ENCODE measurements at places on chromosomes 7 and 10.

GRCh38 chr10:71952745-71953144, 11.4 kb upstream of the CHST3 start:
- DNase-seq = no peak

DNA sequence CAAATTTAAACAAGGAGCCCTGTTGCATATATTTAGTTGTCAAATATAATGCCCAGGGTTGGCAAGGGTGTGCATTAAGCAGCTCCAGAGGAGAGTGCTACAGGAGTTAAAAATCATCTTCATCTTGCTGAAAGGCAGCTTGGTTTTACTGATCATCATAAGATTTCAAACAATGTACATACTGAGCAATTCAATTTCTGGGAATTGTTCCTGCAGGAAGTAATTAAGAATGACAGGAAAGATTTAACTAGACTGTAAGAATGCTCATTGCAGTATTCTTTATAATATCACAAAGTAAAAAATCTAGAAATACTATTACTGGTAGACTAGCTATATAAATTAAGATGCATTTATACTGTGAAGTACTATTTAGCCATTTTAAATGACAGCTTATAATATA, 153.6 kb downstream of the DYNC1I1 start:
- no peak for DNase-seq

- DNase-seq = no peak
Measured at GRCh38 chr7:112567388-112567787, 86.6 kb downstream of the LSMEM1 start.

- no peak for DNase-seq
Measured at GRCh38 chr10:58887474-58887873, 289.0 kb upstream of the PHYHIPL start.

GRCh38 chr10:51896849-51897248, 197.5 kb upstream of the CSTF2T start:
- DNase-seq = no peak

DNA sequence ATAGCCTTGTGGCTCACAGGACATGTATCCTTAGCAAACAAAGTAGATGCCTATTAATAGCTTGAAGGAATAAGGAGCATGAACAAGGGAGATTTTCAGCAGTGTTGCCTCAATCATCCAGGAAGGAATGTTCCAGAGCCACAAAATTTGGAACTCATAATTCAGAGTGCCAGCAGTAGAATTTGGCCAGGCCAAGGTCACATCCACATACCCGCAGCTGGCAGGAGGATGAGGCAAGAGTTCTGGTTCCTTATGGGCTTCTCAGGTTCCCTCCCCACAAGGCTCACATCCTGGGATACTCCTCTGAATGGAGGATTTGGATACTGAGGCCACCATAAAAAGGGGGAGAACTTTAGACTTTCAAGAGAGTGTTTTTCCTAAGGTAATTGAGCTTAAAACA, 45.8 kb downstream of the SUFU start:
- no peak for DNase-seq

- DNase-seq = no peak
Measured at GRCh38 chr10:58608826-58609531, 96.3 kb downstream of the BICC1 start.

DNA sequence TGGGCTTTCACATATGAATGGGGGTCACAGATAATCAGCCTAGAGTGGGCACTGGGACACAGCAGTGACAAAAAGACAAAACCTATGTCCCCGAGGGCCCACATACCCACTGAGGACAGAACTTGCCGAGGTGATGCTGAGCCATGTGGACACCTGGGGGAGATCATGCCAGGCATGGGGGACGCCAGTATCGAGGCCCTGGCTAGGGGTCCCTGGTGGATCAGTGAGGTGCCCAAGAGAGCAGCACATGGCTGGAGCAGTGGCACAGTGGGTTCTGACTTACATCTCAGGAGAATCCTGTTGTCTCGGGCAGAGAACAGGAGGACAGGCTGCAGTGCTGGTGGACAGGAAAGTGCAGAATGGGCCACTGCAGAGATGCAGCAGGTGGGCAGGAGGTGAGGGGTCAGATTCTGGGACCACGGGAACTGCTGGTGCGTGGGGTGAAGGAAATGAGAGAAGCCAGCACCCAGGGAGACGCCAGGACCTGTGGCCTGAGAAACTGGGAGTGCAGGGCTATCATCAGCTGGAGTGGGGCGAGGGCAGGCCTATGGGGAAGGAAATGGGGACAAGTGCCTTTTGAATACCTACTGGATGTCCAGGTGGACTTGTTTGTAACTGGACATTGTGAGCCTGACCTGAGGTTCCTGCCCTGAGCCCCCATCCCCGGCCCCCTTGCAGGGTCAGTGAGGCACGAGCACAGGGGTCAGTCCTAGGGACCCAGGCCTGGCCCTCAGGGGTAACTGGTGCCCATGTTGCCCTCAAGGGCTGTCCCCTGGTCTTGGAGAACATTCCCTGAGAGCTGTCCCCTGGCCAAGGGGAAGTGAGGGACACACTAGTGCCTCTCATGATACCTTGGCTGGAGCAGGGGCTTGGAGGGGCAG, 91.2 kb upstream of the RET start:
- DNase-seq = no peak

GRCh38 chr7:106178593-106179134, 66.6 kb upstream of the SYPL1 start:
- DNase-seq = peak; percentile 53

- no peak for DNase-seq
Measured at GRCh38 chr10:108989976-108990375, 933.3 kb downstream of the XPNPEP1 start.

DNA sequence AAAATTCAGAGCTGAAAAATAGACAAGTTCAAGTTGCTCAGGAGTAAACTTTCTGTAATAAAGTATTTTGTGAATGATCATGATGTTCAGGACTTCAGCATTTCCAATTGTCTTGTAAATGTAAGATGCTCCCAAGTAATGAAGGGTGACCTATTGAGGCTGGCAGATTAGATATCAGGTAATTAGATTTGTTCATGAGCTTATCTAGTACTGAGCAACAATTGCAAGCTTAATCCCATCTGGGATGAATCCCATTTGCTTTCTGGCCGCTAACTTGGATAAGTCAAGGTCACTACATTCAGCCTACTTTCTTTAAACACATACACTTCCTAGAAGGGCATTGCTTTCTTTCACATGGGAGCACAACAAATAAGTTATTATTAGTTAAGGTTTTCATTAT, 82.4 kb upstream of the ITGB1 start:
- no peak for DNase-seq

DNA sequence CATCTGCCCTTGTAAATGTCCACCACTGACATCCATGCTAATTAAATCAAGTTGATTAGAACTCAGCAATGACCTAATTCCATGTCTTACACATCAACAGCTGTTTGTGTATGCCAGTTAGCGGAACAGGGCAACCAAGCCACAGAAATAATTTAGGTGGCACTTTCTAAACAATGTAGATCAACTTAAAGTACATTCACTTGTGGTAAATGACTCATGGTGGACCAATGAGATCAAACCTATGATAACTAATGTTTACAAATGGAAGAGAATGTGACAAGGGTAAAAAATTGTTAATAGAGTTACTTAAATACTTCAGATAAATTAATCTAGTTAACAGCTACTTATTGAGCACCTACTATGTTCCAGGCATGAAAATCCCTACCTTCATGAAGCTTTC, 63.1 kb upstream of the ICA1 start:
- no peak for DNase-seq

- DNase-seq = no peak
Measured at GRCh38 chr7:84548366-84549365, 354.1 kb upstream of the SEMA3A start.

DNA sequence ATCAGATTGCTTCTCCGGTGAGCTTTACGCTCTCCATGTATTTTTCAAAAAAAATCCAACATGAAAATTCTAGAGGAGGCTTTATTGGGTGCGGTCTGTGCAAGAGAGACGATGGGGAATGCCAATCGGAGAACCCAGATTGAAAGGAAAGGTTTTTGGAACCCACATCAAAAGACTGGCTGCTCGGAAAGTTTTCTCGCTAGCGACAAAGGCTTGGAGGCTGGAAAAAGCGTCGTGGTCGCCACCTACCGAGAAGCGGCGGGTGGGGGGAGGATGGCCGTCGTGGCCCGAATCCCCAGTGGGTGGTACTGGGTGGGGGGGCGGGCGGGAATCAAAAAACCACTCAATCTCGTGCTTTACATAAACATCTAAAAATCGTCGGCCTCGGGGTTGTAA, 1.1 kb upstream of the GTF2I start:
- DNase-seq = peak; percentile 51

DNA sequence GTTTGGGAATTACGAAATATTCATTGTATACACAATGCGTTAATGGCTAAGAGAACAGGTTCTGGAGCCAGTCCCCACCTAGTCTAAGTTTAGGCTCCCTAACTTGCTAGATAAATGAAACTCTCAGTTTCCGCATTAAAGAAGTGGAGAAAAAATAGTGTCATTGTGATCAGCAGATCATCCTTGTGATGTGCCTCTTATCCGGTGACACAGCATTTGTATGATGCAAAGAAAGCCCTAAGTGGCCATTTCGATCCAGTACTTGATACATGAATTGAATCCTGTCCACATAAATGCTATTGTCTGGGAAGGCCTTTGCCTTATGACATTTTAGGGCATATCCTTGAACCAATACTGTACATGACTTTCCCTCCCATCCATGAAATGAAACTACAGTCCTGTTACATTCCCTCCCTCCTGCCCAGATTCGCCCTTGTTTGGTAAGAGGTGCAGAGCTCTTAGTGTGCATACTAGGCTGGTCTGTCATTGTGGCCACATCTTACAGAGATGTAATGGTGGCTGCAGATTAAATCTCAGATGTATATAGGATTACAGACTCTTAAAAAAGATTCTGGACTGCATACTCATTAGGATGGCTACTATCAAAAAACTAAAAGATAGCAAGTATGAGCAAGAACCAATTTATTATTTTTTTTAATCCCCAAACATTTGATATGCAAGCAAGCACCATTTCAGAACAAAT, 80.9 kb downstream of the LRRC4 start:
- no peak for DNase-seq

GRCh38 chr7:805261-805660, 27.0 kb upstream of the SUN1 start:
- no peak for DNase-seq

- DNase-seq = no peak
Measured at GRCh38 chr7:108265007-108265406, 134.8 kb upstream of the LAMB4 start.

DNA sequence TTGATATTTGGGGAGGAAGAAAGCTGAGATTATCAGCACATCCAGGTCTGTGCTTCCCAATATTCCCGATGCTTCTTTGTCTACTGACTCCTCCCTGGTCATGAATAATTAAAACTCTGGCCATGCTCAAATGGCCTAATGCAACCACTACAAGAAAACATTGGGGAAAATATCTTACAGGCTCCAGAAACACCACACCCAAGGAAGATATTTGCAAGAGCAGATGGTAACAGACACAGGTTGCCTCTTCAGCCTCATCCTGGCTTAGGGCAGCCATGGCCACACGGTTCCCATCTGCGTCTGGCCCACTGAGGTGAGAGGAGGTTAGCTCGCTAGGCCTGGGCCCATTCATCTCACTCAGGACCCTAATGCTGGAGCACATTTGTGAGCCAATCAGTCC, 108.4 kb upstream of the SDK1 start:
- no peak for DNase-seq

Data from ACHN (cell line).